ENCODE measurements at places on chromosomes 12 and 14.

- DNase-seq = no peak
Observed at GRCh38 chr14:92277031-92277430, 45.9 kb upstream of the SLC24A4 start.

GRCh38 chr12:120798696-120799095 is 73.1 kb downstream of the ACADS start:
- no peak for DNase-seq

GRCh38 chr12:9740106-9740750 is 7.3 kb upstream of the CLECL1 start:
- no peak for DNase-seq

GRCh38 chr14:104654119-104654518 is 35.3 kb upstream of the INF2 start:
- DNase-seq = no peak

DNA sequence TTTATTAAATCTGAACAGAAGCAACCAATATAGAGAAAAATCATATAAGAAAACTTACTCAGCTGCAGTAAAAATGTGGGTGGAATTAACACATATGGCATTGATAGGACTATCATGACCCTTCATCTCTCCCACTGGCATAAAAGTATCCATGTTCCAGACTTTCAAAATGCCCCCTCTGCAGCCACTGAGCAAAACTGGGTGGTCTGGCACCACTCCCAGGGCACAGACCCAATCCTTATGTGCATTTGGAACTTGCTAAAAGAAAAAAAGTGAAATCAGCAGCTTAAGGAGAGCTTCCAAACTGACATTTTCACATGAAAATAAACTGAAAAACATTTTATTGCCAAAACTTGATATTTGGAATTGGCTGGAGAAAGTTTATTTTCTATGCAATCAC is 141.5 kb downstream of the KIF21A start:
- DNase-seq = no peak

DNA sequence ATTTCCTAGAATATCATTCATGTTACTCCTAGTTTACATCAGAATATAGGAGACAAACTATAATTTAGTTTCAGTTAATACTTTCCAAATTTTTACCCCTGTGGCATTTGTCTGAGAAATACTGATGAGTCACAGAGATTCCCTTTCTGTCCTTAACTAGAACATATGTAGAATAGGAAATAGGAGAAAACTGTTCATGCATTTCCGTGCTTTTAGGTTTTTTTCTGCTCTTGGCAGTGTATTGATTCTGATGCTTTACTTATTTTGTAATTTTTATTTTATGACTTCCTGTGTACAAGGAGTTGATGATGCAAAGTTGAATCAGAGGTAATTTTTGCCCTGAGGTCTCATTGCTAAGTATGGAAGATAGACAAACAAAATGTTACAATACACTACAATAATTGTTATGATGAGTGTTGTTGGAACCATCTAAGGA is 23.0 kb downstream of the MNAT1 start:
- DNase-seq = no peak

DNA sequence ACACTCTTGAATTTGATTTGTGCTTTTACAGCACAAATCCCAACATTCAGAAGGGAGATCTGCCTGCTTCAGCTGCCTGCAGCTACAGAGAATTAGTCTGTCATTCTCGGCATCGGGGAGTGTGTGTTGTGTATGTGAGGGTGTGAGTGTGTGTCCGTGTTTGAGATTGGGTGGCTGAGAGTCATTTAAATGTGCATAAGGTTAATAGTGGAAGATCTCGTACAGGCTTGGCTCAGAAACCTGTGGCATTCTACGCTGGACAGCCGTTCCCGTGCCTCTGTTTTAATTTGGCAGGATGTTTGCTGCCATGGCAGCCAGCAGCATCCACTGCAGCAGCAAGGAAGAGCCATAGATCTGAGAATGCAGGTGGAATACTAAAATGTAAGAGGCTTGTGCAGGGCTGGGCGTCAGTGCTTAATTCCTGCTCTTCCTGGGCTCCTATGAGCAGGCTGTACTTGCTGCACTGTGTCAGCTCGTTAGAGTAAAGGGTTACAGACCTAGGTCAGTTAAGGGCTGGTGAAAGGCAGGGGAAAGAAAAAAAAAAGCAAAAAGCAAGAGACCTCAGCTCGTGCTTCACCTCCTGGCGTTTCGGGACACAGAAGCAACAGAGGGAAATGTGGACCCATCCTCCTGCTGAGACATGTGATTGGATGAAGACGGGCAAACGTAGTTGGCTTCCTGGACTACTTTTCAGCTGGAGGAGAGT is 205.4 kb downstream of the NAV3 start:
- no peak for DNase-seq

DNA sequence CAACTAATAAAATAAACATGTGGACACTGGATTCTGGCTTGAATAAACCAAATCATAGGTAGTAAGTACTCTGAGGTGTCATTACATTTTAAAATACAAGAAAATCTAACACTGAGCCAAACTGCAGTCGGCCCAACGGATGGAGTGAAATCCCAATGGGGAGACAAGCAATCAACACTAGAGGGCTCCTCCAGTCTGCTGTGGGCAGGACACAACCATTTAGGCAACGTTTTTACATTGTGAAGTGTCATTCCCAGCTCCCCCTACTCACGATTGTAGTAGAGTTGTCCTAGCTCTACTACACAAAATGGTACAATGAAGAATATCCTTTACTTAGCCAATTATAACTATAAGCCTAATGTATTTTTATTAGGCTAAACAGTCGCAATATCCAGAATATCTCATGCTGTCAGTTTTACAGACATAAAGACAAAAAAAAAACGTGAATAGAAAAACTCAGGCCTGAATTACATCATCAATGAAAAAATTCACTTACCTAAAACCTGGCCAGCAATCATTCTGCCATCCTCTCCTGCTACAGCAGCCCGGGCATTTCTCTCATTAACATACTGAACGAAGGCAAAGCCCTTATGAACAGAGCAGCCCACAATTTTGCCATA is 35.7 kb downstream of the HNRNPC start:
- no peak for DNase-seq

- no peak for DNase-seq
Observed at GRCh38 chr14:93977790-93978581, 1.6 kb upstream of the ASB2 start.

DNA sequence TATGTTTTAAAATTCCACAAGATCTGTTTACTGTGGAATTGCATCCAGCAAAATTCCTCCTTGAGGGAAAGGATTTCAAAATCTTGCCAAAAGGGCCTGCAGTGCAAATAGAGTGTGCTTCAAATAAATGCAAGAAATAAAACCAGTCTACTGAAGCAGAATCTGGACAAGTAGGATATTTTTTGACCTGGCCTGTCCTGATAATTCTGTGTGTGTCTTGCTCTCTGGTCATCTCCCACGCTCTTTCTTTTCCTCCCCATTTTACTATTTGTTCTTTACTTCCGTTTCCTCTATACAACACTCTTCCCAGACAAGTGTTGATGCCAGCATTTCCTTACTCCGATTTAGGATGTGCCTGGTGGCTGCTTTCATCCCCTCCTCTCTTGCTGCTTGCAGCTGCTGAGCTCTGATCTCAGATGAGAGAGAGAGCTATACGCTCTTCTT is 115.9 kb downstream of the GPR135 start:
- no peak for DNase-seq

DNA sequence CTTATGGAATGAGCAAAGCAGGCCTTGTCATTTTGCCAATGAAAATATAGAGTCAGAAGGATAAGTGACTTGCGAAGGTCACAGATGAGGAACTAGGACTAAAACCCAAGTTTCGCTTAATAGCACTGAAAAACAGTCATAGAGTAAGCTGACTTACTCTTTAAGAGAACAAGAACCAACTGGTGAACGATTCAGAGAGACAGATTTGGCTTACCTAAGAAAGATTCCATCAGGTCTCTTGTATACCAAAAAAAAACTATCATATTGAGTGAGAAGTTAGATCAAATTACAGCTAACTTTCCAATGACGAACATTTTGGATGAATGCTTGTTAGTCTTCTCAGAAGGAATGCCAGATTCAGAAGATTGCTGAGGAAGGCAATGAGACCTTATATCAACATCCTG is 74.2 kb downstream of the ZFC3H1 start:
- DNase-seq = no peak

DNA sequence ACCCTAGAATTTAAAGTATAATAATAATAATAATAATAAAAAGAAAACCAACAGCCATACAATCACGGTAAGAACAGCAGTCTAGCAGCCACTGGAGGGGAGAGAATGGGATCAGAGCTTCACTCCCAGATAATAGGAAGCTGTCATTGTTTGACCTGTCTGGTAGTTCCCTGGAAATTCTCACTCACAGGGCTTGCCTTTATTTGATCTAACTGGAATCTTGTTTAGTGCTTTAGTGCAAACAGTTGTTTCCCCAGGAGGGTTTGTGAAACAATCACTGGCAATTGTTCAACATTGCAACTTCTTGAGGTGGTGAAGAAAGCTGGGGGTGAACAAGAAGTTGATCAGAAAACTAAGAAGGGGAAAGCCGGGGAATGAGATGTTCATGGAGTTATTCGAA is 68.7 kb upstream of the PTCSC3 start:
- DNase-seq = no peak

Data from AG04449 (cell line).